ENCODE measurements at places on chromosomes 7 and 10.

DNA sequence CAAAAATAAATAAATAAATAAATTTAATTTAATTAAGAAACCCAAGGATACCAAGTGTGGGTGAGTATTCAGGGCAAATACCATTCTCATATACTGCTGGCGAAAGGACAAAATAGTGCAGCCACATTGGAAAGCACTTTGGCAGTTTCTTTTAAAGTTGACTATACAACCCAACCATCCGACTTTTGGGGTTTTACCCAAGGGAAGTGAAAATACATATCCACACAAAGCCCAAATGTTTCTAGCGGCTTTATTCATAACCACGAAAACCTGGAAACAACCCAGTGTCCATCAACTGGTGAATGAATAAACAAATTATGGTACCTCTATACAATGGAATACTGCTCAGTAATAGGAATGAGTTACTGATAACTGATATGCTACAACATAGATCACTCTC lies 36.2 kb upstream of the OGDHL start:
- DNase-seq: no peak

DNA sequence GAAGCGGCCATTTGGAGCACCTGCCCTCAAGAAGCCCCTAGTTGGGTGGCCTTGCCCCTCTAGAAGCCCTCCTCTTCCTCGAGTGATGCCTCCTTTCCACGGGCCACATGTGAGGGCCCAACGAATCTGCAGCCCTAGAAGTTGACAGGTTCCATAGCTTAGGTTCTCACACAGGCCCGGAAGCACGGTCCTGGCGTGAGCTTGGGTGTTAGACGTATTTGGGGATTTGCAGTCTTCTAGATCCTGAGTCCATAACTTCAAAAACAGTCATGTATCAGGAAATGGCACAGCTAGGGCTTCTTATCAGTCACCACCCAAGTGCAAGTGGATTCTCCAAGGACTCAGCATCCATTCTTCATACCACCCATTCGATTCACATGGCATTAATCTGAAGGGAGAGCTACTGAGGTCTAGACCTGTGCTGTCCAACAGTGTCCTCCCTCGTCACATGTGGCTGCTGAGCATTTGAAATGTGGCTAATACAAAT lies 477 bp upstream of the FBXW4 start:
- no peak for DNase-seq

GRCh38 chr10:62082729-62083411 lies 181.4 kb downstream of the ARID5B start:
- DNase-seq: no peak

DNA sequence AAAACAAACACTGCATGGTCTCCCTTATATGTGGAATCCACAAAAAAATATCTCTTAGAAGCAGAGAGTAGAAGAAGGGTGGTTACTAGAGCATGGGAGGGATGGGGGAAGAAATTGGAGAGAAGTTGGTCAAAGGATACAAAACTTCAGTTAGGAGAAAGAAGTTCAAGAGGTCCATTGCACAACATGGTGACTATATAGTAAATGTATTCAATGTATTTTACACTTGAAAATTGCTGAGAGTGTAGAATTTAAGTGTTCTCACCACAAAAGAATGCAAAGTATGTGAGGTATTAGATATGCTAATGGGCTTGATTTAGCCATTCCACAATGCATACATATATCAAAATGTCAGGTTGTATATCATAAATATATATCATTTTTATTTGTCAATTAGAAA lies 232.0 kb upstream of the CELF2 start:
- DNase-seq: no peak

DNA sequence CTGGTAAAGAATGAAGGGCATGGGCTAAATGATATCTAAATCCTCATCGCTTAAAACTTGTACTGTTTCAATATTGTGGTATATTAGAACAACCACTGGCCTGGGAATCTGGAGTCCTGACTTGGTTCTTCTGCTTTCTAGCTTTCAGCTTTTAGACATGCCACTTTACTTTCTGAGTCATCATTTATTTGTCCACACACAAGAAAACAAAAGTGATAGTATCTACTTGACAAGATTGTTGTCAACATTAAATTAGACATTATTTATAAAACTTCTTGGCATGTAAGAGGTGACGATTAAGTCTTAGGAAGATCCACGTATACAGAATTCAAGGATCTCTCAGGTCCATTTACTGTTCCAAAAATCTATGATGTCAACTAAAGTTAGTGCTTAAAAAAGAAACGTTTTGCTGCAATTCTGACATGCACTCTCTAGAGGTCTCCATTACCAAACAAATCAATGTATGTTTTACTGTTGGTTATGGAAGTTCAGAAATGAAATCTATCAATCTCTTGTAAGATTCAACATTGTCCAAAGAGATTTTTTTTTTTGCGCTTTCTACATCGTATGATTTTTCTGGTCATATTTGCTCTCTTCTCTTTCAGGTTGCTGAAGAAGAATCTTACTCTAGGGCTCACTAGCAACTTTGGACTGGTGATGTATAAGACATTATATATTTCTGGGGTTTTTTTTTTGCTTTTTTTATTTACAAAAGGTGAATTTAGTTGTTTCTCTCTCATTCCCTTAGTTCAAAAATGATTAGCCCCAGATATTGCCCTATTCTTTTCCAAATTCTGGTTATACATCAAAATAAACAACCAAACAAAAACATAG lies 53.6 kb upstream of the DYNC1I1 start:
- DNase-seq: no peak

DNA sequence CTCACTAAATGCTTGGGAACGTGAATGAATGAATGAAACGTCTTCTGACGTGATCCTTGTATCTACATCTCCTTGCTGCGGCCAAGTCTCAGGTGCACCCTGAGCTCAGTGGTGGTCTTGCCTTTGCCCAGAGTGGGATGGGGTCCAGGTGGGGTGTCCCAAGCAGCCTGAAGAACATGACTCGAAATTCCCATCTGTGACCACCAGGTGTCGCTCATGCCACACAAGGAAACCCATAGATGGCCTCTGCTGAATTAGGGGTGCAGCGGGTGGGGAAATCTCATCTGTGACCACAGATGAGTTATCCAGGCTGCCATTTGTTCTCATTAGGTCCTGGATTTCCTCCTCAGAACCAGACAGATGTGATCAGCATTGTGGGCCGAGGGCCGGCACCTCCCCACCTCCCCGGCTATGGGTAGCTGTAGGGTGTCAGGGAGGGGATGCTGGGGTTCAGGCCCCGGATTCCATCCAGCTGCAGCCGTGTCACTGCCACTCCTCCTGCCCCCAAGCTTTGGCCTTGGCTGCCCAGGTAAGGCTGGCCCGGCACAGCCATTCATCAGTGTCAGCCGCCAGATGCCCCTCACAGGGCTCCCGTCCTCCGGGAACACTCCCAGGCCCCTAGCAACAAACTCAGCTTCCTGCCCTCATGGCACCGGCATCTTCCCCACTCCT lies 21.0 kb upstream of the GNA12 start:
- no peak for DNase-seq

GRCh38 chr10:16182144-16182543 lies 254.7 kb upstream of the PTER start:
- no peak for DNase-seq

GRCh38 chr7:105816954-105817615 lies 59.3 kb downstream of the ATXN7L1 start:
- DNase-seq: no peak

DNA sequence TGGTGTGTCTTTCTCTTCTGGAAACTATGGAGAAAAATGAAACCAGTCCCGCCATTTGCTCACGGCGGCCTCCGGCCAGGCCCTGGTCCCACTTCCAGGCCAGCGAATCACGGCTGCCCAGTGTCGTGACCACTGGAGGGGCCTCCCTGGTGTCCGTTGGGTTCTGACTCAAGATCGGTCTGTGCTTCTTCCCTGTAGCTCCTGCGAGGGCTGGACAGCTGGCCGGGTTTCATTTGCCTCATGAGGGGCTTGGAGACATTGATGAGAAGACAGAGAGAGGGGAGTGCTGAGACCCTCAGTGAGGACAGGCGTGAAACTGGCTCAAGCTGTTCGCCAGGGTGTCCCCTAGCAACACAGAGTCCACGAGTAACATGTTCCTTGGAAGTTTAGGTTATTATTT lies 108.6 kb downstream of the ADARB2 start:
- DNase-seq: no peak

GRCh38 chr10:62915158-62915557 lies 99.0 kb upstream of the EGR2 start:
- no peak for DNase-seq

- no peak for DNase-seq
These were observed 192.3 kb upstream of the SHH start for GRCh38 chr7:156004265-156005201.

DNA sequence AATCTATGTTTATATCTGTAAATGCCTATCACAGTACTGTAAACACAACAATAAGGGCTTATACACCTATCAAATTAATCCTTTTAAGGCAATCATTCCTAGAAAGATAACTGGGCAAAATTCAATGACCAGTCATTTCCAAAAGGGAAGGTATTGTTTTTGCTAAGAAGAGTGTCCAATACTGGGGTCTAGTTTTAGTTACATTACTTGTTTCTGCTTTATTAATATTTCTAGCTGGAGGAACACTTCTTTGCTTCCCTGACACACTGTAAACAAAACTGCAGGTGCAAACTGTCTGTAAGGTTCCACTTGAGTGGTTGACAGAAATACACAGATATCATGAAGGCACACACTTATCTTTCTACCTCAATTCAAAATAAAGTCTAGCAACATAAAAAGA lies 84.2 kb upstream of the FAM133B start:
- no peak for DNase-seq

DNA sequence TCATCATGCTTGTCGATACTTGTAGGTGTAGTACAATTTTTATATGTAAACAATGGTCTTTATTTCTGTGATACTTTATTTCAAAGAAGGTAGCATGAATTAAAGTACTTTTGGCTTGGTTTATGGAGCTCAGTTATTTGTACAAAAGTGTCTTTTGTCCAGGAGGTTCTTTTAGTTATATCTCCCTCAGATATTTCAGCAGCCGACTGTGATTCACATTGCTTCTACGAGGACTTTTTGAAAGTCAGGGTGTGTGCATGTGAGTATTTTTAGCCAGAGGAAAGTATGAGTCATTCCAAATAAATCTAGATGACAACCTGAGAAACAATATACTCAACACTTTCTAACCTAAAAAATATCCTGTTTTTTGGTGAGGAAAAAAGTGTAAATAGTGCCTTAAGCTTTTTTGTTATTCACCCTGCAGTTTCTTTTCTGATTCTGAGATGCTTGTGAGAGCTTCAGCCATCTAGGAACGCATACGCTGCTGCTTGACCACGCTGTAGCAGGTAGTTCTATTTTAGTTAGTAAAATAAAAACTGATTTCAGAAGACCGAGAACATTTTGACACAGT lies 595 bp upstream of the SUN1 start:
- DNase-seq: no peak

- no peak for DNase-seq
These were observed 43.3 kb downstream of the POLR1F start for GRCh38 chr7:19665399-19666008.

DNA sequence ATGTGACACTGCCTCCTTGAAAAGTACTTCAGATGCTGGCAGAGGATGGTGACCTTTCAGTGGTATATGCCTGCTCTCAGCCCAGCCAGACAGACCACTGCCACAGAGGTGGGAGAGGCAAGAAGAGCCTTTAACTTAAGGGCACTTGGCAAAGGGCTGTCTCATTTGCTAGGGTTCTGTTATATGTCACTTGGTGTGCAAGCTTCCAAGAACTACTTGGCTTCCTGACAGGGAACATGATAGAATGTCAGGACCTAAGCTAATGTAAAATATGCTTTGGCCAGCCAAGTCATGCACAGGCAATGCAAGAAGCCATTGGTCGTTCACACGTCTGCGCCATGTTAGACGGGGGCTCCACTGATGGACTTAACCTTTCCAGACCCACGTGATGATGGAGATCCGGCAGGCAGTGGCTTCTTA lies 54.7 kb downstream of the RBM20 start:
- no peak for DNase-seq

- DNase-seq: no peak
These were observed 545.9 kb downstream of the KCNMA1 start for GRCh38 chr10:77091597-77092165.

- no peak for DNase-seq
These were observed 64.4 kb downstream of the NPTX2 start for GRCh38 chr7:98681511-98681910.

DNA sequence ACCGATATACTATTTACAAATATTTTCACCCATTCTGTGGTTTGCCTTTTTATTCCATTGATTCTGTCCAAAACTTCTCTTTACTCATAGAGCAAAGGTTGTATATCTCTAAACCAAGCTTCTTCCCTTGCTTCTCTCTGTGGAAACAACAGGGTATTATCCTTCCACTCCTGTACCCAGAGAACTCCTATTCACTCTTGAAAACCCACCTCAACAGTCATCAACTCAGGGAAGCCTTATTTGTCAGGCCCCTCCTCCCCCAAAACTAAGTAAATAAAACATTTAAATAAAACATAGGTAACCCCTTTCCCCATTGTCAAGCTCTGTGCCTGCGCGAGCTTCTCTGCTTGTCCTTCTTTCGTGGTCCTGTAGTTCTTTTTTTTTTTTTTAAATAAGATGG lies 44.6 kb downstream of the GTF2IRD1 start:
- no peak for DNase-seq

GRCh38 chr10:18551473-18551872 lies 99.9 kb downstream of the NSUN6 start:
- no peak for DNase-seq

DNA sequence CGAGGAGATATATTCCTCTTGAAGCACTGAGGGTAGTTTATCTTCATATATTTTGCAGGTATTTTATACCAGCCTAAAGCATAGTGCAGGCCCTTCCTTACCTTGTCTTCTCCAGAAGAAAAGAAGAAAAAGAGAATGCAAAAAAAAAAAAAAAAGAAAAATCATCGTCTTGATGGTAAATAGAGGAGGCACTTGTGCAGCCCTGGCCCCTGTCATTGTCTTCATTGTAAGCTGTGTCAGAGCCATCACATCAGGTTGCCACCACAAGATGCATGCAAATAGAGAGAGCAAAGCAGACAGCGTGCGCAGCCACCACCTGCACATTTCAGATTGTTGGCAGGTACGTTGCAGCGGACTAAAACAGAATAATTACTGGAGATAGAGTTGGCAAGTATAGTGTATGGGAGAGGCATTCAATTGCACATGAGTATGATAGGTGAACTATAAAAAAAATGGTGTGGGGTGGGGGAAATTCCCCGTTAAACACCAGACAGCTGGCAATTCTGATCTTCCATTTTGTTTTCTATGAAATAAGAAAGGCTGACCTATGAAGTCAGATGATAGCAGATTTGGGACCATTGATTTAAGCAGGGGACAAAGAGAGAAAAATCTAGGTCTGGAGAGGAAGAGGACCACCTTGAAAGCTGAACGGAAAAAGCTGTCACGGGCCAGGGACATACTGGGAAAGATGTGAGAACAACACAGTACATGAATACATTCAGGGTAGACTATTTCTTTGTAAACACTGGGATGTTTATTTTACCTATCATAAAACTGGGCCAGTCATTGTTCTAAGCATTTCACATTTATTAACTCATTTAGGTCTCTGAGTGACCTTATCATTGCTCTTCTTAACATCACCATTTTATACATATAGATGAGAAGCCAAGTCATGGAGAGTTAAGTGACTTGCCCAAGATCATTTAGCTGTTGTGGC lies 306.3 kb upstream of the SP8 start:
- no peak for DNase-seq
